ENCODE measurements at places on chromosomes 1 and 21.

- no peak for DNase-seq
Measured at GRCh38 chr1:208030288-208031091, 119.6 kb upstream of the CD34 start.

- DNase-seq, result no peak
Measured at GRCh38 chr1:113648478-113648877, 110.8 kb downstream of the PHTF1 start.

DNA sequence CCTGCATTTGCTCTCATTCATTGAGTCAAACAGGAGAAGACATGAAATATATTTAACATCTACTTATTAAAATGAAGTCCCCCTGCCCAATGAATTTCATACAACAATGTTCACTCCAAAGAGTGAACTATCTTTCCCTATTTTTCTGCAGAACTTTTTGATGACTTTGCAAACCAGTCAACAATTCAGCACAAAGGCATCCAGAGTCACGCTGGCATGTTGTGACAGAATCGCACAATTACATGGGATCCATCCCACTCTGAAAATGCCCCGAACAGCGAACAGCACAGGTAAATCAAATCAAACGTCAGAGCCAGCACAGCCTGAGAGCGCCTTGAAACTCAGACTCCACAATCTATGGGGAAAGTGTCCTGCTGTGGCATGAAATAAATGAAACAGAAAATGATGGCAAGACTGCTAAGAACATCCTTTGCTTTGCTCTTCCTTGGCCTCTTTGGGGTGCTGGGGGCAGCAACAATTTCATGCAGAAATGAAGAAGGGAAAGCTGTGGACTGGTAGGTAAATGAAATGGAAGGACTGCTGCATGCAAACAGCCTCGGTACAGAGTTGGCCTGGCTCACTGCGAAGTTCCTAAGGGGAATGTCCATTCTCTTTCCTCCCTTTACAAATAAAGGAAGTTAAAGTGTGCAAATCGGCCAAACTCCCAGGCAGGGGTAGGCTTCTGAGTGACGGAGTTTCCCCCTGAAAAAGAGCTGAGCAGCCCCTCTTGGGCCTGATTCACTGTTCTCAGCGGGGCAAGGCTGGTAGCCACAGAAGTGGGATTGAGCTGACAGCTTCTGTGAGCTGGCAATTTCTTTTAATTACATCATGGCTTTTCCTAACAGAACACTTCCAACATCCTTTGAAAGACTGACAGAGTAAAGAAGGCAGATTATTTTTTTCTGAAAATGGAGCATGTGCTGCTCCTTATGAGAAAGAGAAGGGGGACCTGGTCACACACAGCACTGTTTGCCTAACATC lies at the start of gene DNASE2B:
Gene DNASE2B, plus strand, starts transcription at position 310 of the 981 bp plus-strand sequence. Its CDS starts 81 bp downstream, at position 391.
- DNase-seq, result no peak

DNA sequence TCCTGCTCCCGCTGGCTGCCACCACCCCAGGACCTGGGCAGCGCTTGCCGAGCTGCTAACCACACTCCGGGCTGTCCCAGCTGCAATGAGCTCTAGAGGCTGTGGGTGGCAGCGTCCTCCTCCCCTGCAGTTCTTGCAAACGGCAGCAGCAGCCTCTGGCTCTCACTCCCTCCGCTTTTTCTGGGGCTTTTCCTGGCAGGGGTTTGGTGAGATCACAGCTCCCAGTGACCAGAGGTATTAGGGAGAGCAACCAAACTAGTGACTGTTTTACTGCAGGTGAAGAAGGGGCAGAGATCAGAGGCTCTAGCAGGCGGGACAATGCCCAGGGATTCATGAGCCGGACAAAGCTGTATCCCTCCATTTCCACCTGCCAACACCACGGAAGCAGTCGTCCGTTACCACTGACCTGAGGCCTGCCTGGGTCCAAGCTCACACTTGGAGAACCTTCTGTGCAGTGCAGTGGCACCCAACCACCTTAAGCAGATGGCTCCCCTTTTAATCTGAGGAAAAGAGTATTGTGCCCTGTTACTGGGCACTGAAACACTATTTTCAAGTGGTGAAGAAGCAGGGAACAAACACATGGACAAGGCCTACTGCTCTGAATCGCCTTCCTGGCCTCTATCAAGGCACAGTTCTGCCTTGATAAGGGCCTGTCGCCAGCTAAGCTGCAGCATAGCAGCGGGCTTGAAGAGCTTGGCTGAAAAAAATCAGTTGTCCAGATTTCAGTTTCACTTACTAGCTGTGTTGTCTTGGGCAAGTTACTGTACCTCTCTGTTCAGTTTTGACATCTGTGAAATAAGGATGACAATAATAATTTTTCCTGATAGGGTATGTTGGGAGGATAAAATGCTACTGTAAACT lies at the start of gene F5:
Gene F5, minus strand, starts transcription at position 87 of the 861 bp plus-strand sequence. CDS start 95 bp downstream, outside the sequence.
- DNase-seq, result no peak

DNA sequence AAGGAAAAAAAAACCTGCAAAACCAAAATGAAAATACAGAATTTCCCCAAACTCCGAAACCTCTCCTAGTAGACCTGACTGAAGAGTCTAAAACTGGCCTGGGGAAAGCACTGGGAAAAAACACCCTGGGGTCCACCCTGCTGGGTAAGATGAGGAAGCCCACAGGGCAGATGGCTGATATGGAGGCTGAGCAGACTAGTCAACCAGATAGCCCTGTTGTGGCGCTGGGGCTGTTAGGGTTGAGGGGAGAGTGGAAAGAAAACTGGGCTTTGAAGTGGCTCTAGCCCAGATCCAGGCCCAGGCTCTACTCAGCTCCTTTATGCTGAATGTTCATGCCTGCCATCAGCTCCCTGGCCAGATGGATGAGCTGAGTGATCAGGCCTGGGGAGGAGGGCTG lies 6.8 kb upstream of the SLAMF1 start:
- DNase-seq, result no peak

DNA sequence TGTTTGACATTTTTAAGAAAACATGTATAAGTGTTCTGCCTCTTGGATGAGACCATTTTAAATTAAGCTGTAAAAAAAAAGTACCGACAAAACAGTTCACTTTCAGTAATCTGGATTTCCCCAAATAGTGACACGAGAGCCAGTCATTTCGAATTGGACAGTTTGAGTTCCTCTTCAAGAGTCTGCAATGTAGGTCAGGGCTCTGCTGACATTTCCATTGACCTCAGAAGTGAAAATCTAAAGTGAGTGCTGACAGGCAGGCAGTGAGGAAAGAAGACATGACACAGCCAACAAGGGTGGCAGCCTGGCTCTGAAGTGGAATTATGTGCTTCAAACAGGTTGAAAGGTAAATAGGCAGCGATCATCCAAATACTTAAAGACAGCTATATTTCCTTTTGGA lies at the start of gene IL23R:
Gene IL23R, plus strand, starts transcription at position 259 of the 400 bp plus-strand sequence. CDS start 1,667 bp downstream, outside the sequence.
- no peak for DNase-seq

DNA sequence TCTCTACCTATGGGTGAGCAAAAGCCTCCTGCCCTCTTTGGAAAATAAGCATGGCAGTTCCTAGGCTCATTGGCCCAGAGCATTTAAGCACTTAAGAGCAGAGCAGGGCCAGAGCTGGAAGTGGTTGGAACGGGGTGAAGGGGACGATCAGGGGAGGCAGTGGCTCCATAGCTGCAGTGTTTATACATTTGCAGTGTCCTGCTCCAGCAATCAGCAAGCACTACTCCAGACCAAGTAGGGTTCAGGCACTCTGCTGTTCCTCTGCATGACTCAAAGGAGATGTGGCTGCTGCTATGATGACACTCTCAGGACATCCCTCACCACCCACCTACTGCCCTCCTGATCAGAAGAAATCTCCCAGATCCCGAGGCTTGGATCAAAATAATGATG lies 55.0 kb downstream of the TRABD2B start:
- DNase-seq, result no peak

DNA sequence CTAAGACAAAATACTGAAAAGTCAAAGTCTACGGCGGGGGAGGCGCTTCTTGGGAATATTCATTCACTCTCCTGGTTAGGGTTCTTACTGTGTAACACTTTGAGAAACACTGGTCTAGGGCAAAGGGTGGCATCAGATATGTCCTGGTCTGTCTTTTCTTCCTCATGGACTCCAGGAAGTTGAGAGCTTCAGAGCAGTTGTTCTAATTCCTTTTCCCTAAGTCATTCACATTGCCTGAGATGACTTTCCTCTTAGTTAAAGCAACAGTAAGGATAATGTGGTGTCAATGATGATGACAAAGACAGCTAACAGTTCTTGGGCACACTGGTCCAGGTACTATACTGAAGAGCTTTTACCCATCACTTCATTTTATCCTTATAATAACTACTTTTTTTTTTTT lies 27.0 kb downstream of the FGGY start:
- no peak for DNase-seq

- no peak for DNase-seq
Measured at GRCh38 chr1:63620671-63621070, 27.5 kb downstream of the PGM1 start.

- no peak for DNase-seq
Measured at GRCh38 chr1:23367451-23367790, 2.2 kb downstream of the ZNF436 start.

DNA sequence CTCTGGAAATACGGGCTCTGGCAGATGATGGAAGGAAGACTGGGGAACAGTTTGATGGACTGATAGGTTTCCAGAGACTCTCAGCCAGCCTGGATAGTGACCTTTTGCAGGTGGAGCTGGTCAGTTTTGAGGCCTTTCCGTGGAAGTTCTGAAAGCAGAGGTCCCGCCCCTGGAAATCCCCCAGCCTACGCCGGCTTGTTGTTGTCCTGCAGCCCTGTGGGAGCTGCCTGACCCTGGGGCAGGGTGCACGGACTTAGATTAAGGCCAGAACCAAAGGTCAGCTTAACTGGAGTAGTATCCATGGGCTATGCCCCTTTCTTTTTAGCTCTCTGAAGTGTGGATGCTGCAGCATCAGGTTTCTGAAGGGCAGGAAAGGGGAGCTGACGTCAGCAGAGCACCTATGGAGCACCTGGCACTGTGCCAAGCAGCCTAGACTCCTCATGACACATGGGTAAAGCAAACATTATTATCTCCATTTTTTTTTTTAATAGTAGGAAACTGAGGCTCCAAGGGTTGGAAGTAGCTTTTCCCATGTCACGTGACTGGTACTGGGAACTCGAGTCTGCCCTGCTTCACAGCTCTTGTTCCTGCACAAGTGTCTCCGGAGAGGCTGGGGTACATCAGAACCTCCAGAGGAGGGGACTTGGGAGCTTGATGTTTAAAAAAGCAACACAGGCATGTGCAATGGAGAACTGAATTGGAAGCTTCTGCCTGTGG lies 38.5 kb downstream of the IER5 start:
- no peak for DNase-seq
